AG04450 (cell line): ENCODE measurements at places on chromosomes 1 and 21. TPM values are rescaled to one million over a fixed set of nuclear protein-coding genes. Genes with fewer than 3 reads are reported as not detected.

Gene FAM3B
- polyA plus RNA-seq: not detected in 2 replicates

Gene GOLT1A
- not detected in 2 replicates for polyA plus RNA-seq

Gene TNFRSF4
- 0.07 and 0.24 TPM in 2 replicates for polyA plus RNA-seq

Gene ECM1
- 122 and 163 TPM in 2 replicates for polyA plus RNA-seq

Gene CFHR1
- 0.07 TPM in 2 replicates for polyA plus RNA-seq

Gene KPRP
- not detected in 2 replicates for polyA plus RNA-seq

Gene TNNT2
- 1.6 and 2.3 TPM in 2 replicates for polyA plus RNA-seq
